ENCODE measurements at places on chromosomes 12 and 14. TPM values are rescaled to one million over a fixed set of nuclear protein-coding genes. Genes with fewer than 3 reads are reported as not detected.

DNA sequence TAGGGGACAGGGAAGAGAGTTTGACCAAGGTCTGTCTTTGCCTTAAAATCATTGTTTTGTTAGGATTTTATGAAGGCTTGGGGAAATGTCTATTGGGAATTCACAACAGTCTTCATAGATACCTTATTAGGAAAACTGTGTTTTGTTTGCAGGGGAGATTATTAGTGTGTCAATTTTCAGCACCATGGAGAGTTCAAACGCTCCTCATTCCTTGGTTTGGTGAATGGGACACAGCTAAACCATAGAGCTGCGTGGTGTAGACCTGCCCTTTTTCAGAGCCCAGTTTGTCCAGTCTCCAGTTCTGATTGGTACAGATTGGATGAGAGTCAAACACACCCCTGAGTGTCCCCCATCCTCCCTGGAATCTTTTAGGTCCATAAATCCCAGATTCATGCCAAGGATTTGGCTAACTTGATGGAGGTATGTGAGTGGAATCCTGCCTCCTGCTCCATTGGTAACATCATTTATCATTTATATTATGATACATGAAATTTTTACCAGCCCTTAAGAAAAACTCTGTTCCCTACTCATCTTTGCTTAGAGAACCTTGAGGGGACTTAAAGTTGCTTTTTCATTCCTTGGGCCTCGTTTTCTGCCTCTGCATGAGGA is 12.0 kb downstream of the NGDN start:
- no peaks in the 10 kb centered on the region for H3K27me3 ChIP-seq
- H3K4me3 ChIP-seq = no peak overlapping the region
- H3K36me3 ChIP-seq = peaks cover 16% of the 10 kb centered on the region
- no peak for DNase-seq

DNA sequence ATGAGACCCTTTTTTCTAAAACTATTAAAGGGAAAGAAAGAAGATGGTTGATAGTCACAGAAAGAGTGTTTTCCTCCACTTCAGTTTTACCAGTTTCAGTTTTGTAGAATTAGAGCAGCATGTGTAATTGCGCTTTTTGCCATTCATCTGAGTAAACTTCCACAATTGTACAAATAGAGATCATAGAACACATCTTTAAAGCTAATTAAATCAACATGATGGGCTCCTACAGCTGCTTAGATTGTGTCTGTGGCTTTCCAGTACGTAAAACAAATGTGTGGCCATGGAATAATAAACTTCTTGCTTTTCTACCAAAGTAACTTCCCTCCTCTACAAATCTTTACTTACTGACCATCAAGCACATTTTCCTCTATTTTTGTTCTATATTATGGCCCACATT is 84.2 kb upstream of the LRIG3 start:
- H3K4me1 ChIP-seq = no peaks in the 10 kb centered on the region
- H3K4me3 ChIP-seq = no peak overlapping the region
- H3K27ac ChIP-seq = no peak overlapping the region
- DNase-seq = no peak
- H3K27me3 ChIP-seq = no peaks in the 10 kb centered on the region

- no peaks in the 10 kb centered on the region for H3K27me3 ChIP-seq
- no peak overlapping the region for H3K27ac ChIP-seq
- no peak for DNase-seq
- peaks cover 7% of the 10 kb centered on the region for H3K4me1 ChIP-seq
These were observed 60.5 kb downstream of the BTG1 start for GRCh38 chr12:92085040-92085735.

DNA sequence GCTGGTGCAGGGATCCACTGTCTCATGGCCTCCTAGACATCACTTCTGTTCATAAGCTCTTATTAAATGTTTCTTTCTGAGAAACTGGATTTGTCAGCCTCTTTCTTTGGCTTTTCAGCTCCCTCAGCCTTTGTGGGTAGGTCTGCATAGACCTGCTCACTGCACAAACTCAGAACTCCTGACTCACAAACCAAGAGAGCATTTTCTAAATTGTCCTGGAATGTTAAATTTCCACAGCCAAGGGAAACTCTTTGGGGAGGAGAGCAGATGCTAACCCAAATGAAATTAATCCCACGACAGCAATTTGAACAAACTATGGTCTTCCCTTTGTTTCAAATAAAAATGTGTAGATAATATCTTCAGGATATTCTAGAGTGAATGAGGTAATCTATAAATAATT is 19.5 kb upstream of the CERS5 start:
- peaks cover 18% of the 10 kb centered on the region for H3K4me1 ChIP-seq
- H3K36me3 ChIP-seq = peaks cover 7% of the 10 kb centered on the region
- no peak for DNase-seq
- no peaks in the 10 kb centered on the region for H3K27me3 ChIP-seq
- H3K27ac ChIP-seq = no peak overlapping the region

DNA sequence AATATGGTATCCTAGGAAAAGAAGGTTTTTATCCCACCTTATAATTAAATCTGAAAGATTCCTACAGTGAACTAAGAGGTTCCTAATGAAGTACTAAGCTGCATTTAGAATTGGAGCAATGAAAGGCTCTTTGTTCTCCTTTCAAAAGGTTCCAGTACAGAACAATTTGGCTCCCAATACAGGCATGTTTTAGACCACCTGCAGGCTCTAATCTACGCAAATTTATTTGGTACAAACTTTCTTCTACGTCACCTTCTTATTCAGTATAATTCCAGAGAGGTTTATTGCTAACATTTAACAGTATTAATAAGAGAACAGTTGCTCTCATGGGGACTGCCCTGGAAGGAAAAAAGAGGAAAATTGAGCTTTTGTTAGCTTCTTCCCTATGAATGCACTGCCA is 37.6 kb upstream of the SLCO1C1 start:
- no peak overlapping the region for H3K27ac ChIP-seq
- DNase-seq = no peak
- no peak overlapping the region for H3K4me3 ChIP-seq
- peaks cover 27% of the 10 kb centered on the region for H3K36me3 ChIP-seq
- H3K4me1 ChIP-seq = no peaks in the 10 kb centered on the region
- no peaks in the 10 kb centered on the region for H3K27me3 ChIP-seq

GRCh38 chr14:97328743-97329142 is 531.6 kb downstream of the VRK1 start:
- H3K4me1 ChIP-seq = no peaks in the 10 kb centered on the region
- no peak overlapping the region for H3K4me3 ChIP-seq
- no peak overlapping the region for H3K27ac ChIP-seq
- no peak for DNase-seq

DNA sequence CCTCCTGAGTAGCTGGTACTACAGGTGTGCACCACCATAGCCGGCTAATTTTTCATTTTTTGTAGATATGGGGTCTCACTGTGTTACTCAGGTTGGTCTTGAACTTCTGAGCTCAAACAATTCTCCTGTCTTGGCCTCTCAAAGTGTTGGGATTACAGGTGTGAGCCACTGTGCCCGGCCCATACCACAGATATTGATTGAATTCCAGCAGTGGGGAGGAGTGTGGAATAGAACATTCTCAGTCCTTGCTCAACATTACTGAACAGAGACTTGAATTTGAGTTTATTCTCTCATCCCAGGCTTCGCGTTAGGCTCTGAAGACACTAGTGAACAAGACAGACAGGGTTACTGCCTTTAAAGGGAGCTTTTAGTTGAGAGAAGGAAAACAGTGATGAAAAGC is 39.6 kb downstream of the PTPN11 start:
- no peaks in the 10 kb centered on the region for H3K4me1 ChIP-seq
- H3K27ac ChIP-seq = no peak overlapping the region
- no peaks in the 10 kb centered on the region for H3K27me3 ChIP-seq
- H3K36me3 ChIP-seq = no peaks in the 10 kb centered on the region
- H3K4me3 ChIP-seq = no peak overlapping the region

DNA sequence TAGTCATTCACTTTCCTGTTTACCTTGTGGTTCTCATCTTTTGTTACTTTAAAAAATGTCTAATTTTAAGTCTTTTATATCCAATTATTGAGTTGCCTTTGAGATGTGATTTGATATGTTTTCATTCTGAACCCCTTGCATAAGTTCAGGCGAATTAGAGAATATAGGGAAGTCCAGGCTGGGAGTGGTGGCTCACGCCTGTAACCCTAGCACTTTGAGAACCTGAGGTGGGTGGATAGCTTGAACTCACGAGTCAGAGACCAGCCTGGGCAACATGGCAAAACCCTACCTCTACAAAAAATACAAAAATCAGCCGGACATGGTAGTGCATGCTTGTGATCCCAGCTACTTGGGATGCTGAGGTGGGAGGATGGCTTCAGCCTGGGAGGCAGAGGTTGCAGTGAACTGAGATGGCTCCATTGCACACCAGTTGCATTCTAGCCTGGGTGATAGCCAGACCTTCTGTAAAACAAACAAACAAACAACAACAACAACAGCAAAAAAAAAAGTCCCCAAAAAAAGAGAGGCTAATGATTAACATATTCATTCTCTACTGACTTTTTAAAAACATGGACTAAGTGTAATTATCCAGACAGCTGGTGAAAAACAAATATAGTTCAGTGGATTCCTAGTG is 451.1 kb upstream of the RGS6 start:
- no peaks in the 10 kb centered on the region for H3K27me3 ChIP-seq
- no peak overlapping the region for H3K4me3 ChIP-seq
- DNase-seq = no peak
- no peaks in the 10 kb centered on the region for H3K36me3 ChIP-seq

DNA sequence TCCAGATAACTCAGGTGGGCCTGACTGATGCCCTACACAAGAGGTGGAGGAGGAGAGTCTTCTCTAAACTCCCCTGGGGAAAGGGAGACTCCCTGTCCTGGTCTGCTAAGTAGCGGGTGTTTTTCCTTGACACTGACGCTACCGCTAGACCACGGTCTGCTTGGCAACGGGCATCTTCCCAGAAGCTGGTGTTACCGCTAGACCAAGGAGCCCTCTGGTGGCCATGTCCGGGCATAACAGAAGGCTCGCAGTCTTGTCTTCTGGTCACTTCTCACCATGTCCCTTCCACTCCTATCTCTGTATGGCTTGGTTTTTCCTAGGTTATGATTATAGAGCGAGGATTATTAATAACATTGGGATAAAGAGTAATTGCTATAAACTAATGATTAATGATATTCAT is 965.5 kb downstream of the TMEM121 start:
- no peak overlapping the region for H3K27ac ChIP-seq
- no peak overlapping the region for H3K4me3 ChIP-seq
- H3K36me3 ChIP-seq = no peaks in the 10 kb centered on the region
- peaks cover 4% of the 10 kb centered on the region for H3K27me3 ChIP-seq
- no peak for DNase-seq
- H3K4me1 ChIP-seq = no peaks in the 10 kb centered on the region

The MYF6 gene
- polyA plus RNA-seq = not detected

The JAG2 gene
- 12.3 TPM for polyA plus RNA-seq

The DCTN2 gene
- polyA plus RNA-seq = 172 TPM

All from sigmoid colon (tissue), 7 donors.